ENCODE measurements at places on chromosomes 1 and 21. TPM values are rescaled to one million over a fixed set of nuclear protein-coding genes. Genes with fewer than 3 reads are reported as not detected.
A peak's percentile ranks its signal among the peaks of the same experiment; 100 is the strongest.

DNA sequence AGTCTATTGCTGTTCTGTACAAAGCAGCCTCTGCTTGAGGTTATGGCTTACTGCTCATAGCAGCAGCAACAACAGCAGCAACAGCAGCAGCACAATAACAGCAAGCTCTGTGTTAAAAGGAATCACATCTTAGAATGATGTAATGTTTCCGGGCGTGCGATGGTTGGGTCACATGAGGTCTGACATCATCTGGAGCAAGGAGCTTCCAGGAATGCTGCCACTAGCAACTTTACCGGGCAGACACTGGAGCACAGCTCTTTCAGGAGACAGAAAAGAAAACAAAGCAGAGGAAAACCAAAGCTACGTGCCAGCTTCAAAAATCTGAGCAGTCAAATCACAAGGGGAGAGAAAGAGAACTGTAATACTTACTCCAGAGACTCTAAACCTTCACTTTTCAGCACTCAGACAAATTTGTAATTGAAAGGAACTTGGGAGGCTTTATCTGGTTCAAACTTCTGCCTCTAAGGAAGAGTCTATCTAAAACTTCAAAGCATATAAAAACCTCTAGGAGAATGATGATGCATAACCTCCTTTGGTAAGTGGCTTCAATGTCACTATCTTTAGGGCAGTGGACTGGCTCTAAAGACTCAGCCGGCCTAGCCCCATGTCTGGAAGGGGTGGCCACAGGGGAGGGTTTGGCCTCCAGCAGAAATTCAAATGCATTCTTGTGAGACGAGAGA lies 28.3 kb upstream of the RAB3GAP2 start:
- H3K27ac ChIP-seq = no peak overlapping the region
- no peaks in the 10 kb centered on the region for H3K36me3 ChIP-seq
- H3K4me1 ChIP-seq = no peaks in the 10 kb centered on the region

- H3K4me1 ChIP-seq = no peaks in the 10 kb centered on the region
- no peak for DNase-seq
- H3K36me3 ChIP-seq = no peaks in the 10 kb centered on the region
- H3K27ac ChIP-seq = no peak overlapping the region
Measured at GRCh38 chr1:51313268-51313852, 17.0 kb downstream of the TTC39A start.

DNA sequence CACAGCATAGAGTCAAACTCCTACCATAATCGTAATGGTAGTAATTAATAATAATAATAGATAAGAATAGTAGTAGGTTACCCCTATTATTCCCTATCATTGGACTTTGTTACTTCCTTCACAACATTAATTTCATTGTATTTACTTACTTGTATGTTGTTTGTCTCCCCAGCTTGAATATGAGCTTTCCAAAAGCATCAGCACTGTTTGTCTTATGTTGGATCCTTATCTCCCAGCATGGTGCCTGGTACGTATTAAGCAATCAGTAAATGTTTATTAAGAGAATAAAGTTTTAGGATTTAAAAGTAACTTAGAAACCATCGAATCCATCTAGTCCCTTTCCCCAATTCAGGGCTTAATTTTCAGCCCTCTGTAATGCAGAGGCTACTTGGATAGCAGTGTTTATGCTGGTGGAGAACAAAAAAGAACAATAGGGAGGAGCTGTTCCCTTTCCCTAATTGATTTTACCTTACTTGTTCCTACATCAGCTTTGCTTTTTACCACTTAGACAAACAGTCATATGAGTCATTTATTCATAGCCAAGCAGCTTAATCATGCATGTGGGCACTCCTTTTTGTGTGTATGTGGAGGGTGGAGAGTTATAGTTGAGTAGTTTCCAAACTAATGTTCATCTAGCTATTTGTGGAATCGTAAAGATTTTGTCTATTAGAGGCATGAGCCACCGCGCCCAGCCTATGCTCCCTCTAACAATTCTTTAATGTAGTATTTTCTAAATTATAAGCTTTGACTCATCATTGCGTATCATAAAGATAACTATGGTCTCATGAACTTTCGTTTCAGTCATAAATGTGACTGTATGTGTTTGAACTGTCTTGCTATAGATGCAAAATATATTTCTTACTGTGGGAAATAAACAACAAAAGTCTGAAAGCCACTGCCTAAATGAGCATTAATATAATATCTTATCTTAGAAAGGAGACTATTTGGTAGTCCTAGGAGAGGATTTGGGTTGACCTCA lies 20.9 kb upstream of the DR1 start:
- H3K27ac ChIP-seq = no peak overlapping the region
- no peak overlapping the region for H3K4me3 ChIP-seq
- no peaks in the 10 kb centered on the region for H3K36me3 ChIP-seq
- no peaks in the 10 kb centered on the region for H3K27me3 ChIP-seq
- H3K4me1 ChIP-seq = no peaks in the 10 kb centered on the region

GRCh38 chr21:34692458-34693020 lies 23.7 kb downstream of the CLIC6 start:
- no peaks in the 10 kb centered on the region for H3K27me3 ChIP-seq

DNA sequence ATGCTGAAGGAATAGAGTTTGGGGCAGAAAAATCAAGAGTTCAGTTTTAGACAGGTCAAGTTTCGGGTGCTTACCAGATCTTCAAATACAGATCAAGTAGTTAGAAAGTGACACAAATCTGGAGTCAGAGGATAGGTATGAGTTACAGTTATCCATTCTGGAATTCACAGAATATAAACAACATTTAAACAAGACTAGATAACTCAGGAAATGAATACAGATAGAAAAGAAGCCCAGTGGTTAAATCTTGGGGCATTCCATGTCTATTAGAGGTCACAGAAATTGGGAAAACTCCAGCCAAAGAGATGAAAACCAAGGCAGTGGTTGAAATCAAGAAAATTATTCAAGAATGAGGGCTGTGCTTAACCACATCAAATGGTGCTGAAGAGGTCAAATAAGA lies 187.0 kb upstream of the HP1BP3 start:
- no peak for DNase-seq
- no peak overlapping the region for H3K27ac ChIP-seq
- no peak overlapping the region for H3K4me3 ChIP-seq
- H3K4me1 ChIP-seq = no peaks in the 10 kb centered on the region
- H3K27me3 ChIP-seq = no peaks in the 10 kb centered on the region

DNA sequence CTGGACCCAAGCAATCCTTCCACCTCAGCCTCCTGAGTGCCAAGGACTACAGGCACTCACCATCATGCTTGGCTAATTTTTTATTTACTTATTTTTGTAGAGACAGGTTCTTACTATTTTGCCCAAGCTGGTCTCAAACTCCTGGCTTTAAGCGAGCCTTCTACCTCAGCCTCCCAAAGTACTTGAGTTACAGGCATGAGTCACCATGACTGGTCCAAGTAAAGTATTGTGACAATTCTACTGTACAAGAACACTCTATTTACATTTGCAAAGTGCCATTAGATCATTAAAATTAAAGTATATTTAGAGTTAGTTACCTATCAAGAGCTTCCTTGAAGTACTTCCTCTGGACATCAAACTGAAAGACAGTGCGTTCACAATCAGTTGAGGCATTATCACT lies 44.8 kb downstream of the NRDC start:
- H3K27ac ChIP-seq = peak overlapping the region; percentile 22
- no peaks in the 10 kb centered on the region for H3K27me3 ChIP-seq
- H3K4me1 ChIP-seq = peaks cover 15% of the 10 kb centered on the region
- peaks cover 4% of the 10 kb centered on the region for H3K36me3 ChIP-seq
- DNase-seq = no peak

GRCh38 chr1:7290971-7291970 lies 479.8 kb upstream of the VAMP3 start:
- no peak overlapping the region for H3K27ac ChIP-seq
- DNase-seq = no peak
- H3K4me1 ChIP-seq = no peaks in the 10 kb centered on the region
- H3K27me3 ChIP-seq = peaks cover 8% of the 10 kb centered on the region

The SPATA21 gene
- not detected for polyA plus RNA-seq

The ANGPTL7 gene
- polyA plus RNA-seq = not detected

All from immature natural killer cell (primary cell).